T-cell (primary cell): ENCODE measurements at places on chromosomes 6 and 20. TPM values are rescaled to one million over a fixed set of nuclear protein-coding genes. Genes with fewer than 3 reads are reported as not detected.

C20orf204 gene
- 20.8 TPM for total RNA-seq

PTK6 gene
- 0.15 TPM for total RNA-seq

IL17F gene
- not detected for total RNA-seq

LRRC73 gene
- 0.76 TPM for total RNA-seq

DNA sequence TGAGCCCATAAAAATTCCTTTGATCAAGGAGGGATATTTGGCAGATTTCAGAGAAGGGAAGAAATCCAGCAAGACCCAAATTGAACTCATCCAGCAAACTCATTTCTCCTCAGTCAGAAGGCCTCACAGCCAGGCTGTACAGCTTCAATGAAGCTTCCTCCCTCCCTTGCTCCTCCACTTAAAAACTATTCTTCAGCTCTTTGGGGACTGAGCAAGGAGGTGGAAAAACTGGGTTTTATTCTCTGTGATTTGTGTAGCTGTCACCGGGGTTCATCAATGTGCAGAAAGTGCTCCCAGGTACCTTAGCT, 158.7 kb upstream of the ZNF184 start:
- H3K4me3 ChIP-seq = no peak overlapping the region
- H3K36me3 ChIP-seq = no peaks in the 10 kb centered on the region
- H3K4me1 ChIP-seq = no peaks in the 10 kb centered on the region
